Activated T-cell treated with anti-CD3 and anti-CD28 coated beads for 24 hours (primary cell): ENCODE measurements at places on chromosomes 5 and 9.

DNA sequence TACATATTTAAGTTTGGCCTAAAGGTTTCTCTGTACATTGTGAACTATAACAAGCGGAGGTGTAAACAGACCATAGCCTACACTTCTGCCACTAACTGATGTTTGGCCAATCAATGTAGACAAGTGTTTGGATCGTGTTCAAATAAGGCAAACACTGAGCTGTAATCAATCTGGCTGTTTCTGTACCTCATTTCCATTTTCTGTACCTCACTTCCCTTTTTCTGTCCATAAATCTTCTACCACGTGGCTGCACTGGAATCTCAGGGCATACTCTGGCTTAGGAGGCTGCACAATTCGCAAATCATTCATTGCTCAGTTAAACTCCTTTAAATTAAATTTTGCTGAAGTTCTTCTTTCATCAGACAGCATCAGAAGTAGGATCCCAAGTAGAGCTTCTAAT is 140.9 kb downstream of the SLC25A46 start:
- no peak for DNase-seq

DNA sequence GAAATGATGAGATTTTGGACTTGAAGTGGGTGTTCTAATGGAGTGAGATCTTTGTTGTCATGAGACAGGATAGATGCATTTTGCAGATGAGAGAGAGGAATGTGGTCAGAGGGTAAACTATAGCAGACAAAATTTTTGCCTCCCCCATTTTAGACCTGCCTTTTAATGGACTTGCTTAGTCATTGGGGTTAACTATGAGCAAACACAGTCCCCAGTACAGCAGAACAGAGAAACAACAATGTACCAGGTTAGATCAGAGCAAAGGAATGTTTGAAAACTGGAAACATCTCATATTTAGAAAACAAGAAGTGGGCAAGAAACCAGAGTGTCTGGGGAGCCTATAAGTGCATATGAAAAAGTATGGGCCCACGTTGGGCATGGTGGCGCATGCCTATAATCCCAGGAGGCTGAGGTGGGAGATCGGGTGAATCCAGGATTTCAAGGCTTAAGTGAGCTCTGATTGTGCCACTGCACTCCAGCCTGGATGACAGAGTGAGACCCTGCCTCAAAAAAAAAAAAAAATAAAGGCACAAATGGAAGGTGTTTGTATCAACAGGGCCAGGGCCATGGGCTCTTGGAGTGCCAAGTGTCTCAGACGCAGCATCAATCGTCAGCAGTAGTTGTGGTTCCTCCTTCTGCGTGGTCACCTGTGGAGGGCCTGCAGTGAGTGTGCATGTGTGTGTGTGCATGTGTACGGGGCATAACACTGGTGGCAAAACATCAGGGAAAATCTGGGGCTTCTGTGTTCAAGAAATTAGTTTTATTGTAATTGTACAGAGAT is 214.4 kb upstream of the S1PR3 start:
- DNase-seq, result no peak

- no peak for DNase-seq
Observed at GRCh38 chr5:119307170-119307569, 48.6 kb upstream of the TNFAIP8 start.

- DNase-seq, result no peak
Observed at GRCh38 chr5:97095318-97095732, 47.1 kb downstream of the LIX1 start.

DNA sequence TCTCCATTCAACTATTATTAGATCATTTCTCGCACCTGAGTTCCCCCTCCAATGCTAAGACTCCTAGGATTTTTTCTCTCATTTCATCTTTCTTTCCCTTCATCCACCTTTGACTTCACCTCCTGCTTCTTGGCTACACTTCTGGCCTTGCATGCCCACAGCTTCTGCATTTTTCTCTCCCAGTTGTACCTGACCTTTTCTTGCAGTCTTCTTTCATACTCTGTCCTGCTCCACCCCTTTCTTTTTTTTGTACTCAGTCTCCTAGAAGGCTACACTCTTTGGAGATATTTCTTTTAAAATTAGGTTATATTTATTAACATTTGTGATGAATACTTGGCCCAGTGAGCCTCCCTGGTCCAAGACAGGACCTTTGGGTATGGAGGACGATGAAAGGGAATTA is 190.4 kb downstream of the DEPDC1B start:
- DNase-seq, result no peak

GRCh38 chr9:132551556-132551955 is 30.9 kb upstream of the BARHL1 start:
- no peak for DNase-seq

- no peak for DNase-seq
Observed at GRCh38 chr9:134534661-134535080, 106.9 kb upstream of the COL5A1 start.
